Endothelial cell (in vitro differentiated cells): ENCODE measurements at places on chromosomes 2 and 18. TPM values are rescaled to one million over a fixed set of nuclear protein-coding genes. Genes with fewer than 3 reads are reported as not detected.

The BOLL gene
- not detected for total RNA-seq

The POTEI gene
- 0.15 TPM for total RNA-seq

GRCh38 chr2:235640926-235641723 lies 147.3 kb downstream of the AGAP1 start:
- H3K4me1 ChIP-seq: peaks cover 42% of the 10 kb centered on the region
- H3K27ac ChIP-seq: no peak overlapping the region
- DNase-seq: no peak
- H3K27me3 ChIP-seq: peaks cover 12% of the 10 kb centered on the region

The PDCL3 gene
- 15.0 TPM for total RNA-seq

DNA sequence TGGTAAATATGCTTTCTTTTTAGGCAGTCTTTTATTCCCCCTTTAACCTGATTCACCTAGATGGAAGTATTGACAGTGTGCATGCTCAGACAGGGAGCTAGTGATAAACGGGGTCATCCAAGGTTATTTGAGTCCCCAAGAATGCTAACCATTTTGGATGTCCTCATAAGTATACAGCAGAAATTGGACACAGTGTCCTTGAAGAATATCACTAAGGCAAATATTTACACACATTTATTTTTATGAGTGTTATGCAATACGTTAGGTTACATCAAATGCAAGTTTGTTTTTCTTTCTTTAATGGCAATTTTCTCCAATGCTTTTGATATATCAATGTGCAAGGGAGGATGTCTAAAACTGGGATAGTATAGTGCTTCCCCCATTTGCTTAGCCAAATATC lies 23.6 kb downstream of the CNTNAP5 start:
- peaks cover 16% of the 10 kb centered on the region for H3K4me1 ChIP-seq
- H3K36me3 ChIP-seq: no peaks in the 10 kb centered on the region
- H3K4me3 ChIP-seq: no peak overlapping the region
- no peak for DNase-seq

The IL1B gene
- not detected for total RNA-seq

The PLGLB1 gene
- total RNA-seq: 1.1 TPM

The SERPINB12 gene
- total RNA-seq: not detected

The LBX2 gene
- total RNA-seq: not detected

DNA sequence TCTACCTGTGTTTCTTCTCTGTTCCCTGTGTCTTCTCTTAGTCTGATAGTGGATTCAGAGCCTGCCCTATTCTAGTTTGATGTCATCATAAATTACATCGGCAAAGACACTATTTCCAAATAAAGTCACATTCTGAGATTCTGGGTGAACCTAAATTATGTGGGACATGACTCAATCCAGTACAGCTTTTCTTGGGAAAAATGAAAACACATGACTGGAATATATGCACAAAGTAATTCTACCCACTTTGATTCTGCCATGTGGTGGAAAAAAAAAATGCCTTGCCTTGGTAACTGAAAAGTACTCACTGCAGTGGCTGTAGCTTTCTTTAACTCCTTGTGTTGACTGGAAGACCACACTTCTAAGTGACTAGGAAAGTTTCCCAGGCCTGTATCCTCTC lies 73.7 kb downstream of the LRATD1 start:
- no peak for DNase-seq
- H3K36me3 ChIP-seq: no peaks in the 10 kb centered on the region
- H3K4me1 ChIP-seq: no peaks in the 10 kb centered on the region
- no peaks in the 10 kb centered on the region for H3K27me3 ChIP-seq

DNA sequence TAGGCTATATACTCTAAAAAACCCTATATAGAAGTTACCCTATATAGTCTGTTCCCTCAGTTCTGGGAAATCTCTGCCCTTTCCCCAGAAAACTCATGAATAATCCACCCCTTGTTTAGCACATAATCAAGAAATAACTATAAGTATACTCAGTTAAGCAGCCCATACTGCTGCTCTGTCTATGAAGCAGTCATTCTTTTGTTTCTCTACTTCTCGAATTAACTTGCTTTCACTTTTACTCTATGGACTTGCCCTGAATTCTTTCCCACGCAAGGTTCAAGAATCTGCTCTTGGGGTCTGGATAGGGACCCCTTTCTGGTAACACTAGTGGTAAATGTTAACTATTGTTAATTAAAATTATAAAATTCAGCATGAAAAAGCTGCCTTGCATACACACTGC lies 17.4 kb upstream of the AP1S3 start:
- no peak overlapping the region for H3K4me3 ChIP-seq
- H3K27ac ChIP-seq: no peak overlapping the region
- peaks cover 6% of the 10 kb centered on the region for H3K27me3 ChIP-seq
- peaks cover 14% of the 10 kb centered on the region for H3K36me3 ChIP-seq
- DNase-seq: no peak

DNA sequence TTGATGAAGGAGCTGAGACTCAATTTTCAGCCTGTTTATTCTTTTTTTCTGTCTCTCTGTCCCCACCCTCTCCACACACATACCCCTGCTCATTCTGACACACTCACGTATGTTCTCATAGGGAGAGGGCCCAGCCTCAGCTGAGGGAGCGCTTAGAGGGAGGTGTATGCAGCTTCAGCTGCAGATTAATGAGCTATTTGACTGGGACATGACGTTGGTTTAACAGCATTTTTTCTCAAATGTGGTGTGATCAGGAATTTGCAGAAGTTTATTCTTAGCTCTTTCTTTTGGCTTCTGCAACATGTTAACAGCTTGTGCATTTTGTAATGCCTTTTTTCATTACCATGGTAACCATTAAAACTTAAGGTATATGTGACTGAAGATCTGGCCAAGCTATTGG lies 1547.1 kb upstream of the PIK3C3 start:
- DNase-seq: no peak
- H3K4me1 ChIP-seq: no peaks in the 10 kb centered on the region
- no peak overlapping the region for H3K4me3 ChIP-seq
- no peak overlapping the region for H3K27ac ChIP-seq
- no peaks in the 10 kb centered on the region for H3K36me3 ChIP-seq
- H3K27me3 ChIP-seq: no peaks in the 10 kb centered on the region

DNA sequence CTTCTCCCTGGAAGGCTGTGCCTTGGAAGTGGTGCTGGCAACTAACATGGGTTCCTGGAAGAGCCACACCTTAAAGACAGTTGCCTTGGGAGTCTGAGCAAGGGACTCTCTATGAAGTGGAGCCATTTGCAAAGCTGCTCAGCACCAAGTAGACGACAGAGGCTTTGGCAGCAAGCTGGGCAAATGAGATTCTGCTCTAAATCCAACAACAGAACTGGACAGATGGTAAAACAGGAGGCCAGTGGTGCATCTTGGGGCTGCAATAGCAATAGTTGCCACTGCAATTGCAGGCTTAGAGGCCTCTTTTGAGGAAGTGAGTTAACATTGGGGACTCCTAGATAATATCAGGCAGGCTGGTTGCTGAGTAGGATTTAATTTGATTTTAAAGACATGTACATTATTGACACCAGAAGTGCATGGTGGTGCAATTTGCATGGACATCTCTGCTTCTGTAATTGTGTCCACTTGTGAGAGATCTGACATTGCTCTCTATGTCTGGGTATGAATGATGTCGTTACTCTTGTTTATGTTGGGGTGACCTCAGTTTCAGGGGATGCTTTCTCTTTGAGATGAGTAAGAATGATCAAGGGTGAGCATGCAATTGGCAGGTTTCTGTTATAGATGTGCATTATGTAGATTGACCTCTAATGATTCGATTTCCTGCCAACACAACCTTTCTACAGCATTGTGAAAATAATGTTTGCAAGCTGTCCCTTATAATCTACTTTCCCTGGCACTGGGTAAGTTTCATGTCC lies 568.3 kb upstream of the MEX3C start:
- no peak overlapping the region for H3K4me3 ChIP-seq
- no peak overlapping the region for H3K27ac ChIP-seq
- no peaks in the 10 kb centered on the region for H3K27me3 ChIP-seq
- no peaks in the 10 kb centered on the region for H3K36me3 ChIP-seq
- H3K4me1 ChIP-seq: no peaks in the 10 kb centered on the region
- DNase-seq: no peak

GRCh38 chr2:33104726-33105125 lies 158.0 kb downstream of the LTBP1 start:
- H3K27ac ChIP-seq: no peak overlapping the region
- H3K4me1 ChIP-seq: peaks cover 46% of the 10 kb centered on the region
- H3K36me3 ChIP-seq: peaks cover 26% of the 10 kb centered on the region
